LNCaP clone FGC (cell line): ENCODE measurements at places on chromosomes 13 and 19.

- DNase-seq, result no peak
Observed at GRCh38 chr19:58406818-58407657, 1.4 kb upstream of the ZNF584 start.

DNA sequence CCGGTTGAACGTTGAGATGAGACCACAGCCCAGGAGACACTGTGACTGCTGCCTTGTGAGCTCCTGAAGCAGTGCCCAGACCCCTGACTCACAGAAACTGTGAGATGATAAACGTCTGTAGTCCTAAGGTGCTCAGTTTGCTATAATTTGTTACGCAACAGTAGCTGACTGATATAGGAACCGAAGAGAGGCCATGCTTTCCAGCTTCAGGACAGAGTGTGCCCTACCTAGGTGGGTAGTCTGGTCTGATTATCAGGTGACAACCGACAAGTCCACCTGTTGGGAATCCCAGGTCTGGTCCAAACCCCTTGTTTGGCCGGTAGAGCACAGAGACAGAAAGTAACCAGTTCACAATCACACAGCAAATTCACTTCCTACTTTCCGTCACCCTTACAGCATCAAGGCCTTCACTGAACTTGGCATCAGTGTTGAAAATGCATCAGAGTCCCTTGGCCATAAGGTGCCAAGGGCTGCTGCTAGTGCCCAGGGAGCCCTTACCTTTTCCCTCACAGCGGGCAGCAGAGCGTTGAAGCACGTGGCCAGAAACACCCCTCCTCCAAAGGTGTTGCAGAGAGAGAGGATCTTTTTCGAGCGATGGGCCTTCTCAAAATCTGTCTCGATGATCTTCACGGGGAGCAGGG is 3.1 kb downstream of the SLC39A3 start:
- no peak for DNase-seq

DNA sequence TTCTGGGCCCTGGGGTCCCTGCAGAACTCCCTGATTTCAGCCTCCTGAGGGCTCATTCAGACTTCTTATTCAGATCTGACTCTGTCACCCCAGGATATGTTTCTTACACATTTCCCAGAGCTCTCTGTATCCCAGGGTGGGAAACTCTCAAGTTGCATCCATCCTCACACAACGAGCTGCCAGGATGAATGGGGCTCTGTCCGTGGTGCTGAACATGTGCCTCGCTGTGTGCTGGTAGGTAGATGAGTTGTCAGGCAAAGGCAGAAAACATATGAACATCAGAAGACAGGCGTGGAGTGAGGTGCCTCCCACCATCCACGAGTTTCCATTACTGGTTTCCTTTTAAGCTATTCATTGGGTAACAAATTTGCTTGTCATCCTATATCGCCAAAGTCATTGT is 11.4 kb upstream of the IGFL1 start:
- DNase-seq, result no peak

DNA sequence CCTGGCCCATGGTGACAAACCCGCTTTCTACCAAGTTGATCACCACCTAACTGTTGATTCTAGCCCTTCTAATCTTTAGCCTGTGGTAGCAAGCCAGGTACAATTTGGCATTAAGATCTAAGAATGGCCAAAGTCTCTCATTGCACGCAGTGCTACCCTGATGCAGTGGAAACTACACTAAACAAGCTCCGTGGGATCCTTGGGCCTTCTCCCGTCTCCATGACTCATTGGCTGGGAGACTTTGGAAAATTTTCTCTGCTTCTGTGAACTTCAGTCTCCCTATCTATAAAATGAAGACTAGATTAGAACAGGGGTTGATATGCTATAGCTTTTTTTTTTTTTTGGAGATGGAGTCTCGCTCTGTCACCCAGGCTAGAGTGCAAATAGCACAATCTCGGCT is 223.0 kb downstream of the TSHZ3 start:
- no peak for DNase-seq

DNA sequence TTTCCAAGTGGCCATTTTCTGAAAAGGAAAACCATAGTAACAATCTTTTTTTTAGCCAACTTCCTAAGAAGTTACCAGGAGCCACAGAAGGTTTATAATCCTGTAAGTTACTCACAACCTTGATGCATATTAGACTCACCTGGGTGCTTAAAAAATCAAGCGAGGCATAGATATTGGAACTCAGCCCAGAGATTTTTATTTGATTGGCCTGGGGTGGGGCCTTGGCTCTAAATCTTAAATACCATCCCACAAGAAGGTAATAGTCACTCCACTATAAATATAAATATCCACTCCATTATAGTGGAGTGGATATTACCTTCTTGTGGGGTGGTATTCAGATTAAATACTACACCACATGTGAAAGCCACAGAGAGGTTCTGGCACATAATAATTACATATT is 429.6 kb downstream of the RFC3 start:
- peak; percentile 18 for DNase-seq

GRCh38 chr13:76644906-76645305 is 241.3 kb downstream of the KCTD12 start:
- no peak for DNase-seq

GRCh38 chr19:6011794-6012193 is 33.9 kb upstream of the RANBP3 start:
- DNase-seq, result no peak

DNA sequence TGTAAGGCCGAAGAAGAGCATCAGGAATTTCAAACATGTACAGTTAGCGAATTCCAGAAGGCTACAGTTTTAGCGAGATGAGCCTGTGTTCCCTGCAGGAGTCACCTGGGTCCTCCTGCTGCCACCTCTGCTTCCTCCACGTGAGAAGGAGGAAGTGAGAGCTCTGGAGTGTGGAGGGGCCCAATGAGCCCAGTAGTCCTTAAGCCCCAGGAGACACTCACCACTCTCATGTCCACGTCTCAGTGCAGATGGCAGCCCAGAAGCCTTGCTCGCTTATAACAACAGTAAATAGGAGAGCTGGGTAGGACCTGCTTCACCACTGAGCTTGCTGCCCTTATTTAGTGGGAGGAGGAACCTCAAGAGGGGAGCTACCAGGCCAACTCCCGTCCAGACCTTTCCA is 44.3 kb downstream of the SERP2 start:
- no peak for DNase-seq

DNA sequence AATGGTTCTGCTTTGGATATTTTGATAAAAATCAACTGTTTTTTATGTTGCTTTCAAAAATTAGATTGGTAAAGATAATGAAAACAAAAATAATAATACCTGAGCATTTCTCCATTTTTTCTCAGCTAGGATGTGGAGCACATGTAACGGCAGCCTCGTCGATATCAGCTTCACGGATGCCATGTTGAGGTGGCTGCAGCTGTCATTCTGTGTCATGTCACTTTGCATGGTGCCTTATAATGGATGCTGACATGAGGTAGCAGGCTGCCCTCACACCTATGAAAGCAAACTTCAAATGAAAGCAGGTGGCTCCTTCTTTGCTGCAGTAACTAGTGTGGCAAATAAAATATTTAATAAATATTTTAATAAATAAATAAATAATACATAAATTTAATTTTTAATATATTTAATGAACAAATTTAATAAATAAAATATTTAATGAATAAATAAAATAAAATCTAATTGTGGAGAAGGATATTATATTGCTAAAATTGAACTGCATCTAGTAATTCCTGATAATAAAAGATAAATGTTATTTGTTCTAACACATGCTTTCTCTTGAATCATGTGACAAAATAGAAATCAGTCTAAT is 955.7 kb upstream of the SLC10A2 start:
- no peak for DNase-seq

GRCh38 chr13:27034678-27035111 is 136.9 kb downstream of the USP12 start:
- no peak for DNase-seq

DNA sequence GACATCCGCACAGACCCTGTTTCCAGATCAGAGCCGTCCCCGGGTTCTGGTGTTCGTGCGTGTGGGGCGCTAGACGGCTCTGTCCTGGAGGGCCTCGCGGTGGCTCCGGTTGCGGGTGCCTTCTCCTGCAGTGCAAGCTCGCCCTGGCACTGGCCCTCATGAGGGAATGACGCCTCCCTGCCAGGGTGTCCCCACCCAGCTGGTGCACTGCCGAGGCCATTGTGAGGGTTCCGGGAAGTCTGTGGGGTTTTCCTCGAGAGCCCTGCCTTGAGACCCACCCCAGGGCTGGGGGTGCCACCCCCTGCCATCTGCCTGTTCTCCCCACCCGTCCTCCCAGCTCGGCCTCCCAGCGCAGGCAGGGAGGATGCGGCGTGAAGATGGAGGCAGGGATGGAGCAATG is 19.2 kb upstream of the GNA15 start:
- no peak for DNase-seq

DNA sequence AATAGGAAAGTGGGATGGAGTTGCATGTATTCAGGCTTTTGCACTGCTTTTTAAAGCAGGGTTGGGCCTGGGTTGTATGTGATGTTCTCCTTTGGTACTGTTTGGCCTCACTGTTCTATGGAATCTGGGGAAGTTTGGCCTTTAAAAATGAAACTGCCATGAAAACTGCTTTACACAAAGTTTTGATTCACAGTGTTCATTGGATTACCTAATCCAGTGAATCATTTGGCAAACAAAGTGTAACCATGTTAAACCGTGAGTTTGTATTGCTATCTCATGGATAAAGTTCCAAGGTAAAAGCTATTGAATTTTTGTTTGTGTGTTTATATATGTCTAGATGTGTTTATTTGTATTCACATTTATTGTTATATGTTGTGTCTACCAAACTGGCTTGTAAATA is 1658.6 kb downstream of the OLFM4 start:
- DNase-seq, result peak; percentile 21

DNA sequence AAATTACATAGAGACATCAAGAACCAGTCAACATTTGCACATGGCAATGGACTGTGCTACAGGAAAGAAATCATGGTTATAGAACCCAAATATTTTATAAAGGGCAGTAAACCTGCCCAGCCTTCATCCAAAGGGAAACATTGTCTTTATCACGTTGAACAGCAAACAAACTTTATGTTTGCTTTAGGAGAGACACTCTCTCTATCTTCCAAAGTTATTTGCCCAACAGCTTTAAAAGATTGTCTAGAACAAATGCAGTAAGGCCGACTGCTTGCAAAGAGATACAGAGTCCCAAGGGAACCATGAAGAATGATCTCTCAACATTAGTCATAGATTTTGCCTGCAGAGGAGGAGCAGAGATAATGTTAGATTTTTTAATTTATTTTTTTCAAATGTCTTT is 1323.5 kb upstream of the SLC10A2 start:
- DNase-seq, result peak; percentile 92

DNA sequence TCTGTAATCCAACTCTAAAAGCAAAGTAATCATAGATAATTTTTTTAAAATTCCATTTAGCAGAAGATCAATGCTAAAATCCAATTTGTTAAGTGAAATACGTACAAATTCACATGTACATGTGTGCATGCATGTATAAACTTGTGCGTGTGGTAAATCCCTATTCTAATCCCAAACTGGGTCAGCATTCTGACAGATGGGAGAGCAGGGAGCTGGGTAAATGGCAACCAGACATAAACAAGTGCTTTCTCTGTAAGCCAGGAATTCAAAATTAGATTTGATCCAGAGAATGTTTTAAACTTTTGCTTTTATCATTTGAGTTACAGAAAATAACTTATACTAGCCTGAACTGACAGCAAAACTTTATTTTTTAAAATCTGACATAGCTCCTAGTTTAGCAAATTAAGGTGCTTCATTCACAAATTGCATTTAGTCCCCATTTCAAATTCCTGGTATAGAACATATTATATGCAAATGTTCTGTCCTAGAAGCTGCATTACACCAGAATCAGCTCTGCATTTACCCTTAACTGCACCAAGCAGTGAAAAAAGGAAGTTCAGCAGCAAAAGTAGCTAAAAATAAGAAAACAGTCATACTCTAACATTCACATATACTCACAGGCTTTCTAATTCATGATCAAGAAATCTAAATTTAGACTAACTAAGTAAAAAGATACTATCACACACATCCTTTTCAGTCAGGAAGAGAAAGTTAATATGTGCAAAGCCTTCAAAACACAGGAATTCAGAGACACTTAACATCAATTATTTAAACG is 32.6 kb downstream of the UBL3 start:
- DNase-seq, result no peak

- no peak for DNase-seq
Observed at GRCh38 chr13:25372284-25373081, 709 bp downstream of the ATP8A2 start.

DNA sequence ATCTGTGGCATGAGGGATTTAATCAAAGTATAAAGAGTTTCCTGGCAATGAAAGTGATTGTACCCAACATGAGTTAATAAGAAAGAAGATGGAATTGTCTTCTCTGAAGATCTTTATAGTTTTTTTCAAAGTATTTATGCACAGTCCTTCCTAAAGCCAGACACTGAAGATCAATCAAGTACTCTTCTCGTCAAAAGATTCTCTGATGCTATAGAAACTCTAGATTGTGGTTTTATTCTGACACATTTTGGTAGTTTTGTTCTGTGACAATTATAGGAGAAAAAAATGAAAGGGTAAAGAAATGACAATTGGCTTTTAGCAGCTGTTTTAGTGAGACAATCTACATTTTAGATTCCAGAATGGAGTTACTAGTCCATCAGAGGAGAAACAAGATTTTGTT is 10.4 kb upstream of the ENOX1 start:
- no peak for DNase-seq

DNA sequence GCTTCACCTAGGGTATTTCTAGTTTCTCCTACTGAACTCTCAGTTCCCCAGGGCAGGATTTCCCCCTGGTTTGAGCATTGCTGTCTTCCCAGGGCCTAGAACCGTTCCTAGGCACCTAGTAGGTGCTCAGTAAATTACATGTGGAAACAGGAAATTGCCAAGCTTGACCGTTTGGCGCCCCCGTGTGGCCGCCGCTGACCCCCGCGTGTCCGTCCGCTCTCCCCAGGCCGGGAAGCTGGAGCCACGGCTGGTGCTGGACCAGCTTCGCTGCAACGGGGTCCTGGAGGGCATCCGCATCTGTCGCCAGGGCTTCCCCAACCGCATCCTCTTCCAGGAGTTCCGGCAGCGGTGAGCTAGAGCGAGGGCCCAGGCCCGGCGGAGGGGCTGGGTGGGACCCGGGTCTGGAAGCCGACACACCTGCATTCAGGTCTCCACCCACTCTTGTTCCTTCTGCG is 55.5 kb downstream of the MYH14 start:
- no peak for DNase-seq

DNA sequence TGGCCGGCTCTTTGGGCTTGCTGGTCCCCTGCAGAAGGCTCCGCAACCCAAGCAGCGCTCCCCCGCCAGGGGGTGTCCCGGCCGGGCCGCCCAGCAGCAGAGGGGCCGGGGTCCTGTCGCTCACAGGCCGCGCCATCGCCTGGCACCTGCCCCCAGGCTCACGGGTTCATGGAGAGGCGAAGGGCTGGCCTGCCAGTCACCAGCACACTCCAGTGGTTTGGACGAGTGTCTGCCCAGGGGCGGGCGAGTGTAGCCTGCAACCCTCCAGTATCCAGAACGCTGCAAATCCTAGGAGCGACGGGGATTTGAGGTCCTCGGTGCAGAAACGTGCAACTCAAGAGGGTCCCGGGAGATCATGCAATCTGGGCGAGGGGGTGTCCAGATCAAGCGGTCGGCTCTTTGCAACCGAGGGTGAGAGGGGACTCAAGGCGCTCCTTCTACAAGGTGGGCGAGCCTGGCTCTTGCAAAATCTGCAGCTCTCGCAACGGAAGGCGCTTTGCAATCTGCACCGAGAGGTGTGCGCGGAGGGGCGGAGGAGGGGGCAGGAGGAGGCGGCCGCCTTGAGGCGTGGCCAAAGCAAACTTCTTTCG is at the start of gene DBP:
TSS of gene DBP (minus strand) at position 521 of the 590 bp plus-strand sequence. CDS start at position 136, 385 bp downstream.
- no peak for DNase-seq
